ENCODE measurements at places on chromosomes 2 and 18.

DNA sequence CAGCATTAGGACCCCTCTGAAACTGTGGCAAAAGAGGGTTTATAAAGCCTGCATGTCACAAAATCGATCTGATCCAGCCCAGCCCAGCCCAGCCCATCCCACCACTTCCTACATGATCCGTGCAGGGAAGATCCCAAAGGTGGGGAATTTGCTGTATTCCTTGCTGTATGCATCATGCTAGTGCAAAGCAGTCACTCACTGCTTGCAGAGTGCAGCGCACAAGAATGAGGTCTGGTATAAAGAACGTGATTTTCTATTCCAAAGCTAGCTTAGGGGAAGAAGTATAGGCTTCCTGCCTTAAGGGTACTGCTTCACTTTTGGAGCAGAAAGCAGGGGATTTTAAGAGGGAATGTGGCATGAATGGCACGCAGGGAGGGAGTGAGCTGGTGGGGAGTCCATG lies 18.9 kb upstream of the SERPINB11 start:
- no peak for DNase-seq

DNA sequence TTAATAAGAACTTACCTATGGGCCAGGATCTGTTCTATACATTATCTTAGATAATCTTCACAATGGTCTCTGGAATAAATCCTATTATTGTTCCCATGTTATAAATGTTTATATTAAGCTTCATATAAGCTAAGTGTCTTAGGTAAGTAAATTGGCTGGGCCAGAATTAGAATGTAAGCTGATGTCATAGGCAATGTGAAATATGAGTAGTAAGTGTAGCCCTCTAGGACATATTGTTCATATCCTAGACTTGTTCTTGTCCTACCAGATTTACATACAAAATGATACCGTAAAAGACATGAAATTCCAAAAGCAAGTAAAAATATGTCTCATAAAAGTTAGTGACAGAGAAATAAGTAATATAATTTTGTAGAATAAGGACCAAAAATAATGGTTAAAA lies 89.9 kb downstream of the CDH19 start:
- no peak for DNase-seq

DNA sequence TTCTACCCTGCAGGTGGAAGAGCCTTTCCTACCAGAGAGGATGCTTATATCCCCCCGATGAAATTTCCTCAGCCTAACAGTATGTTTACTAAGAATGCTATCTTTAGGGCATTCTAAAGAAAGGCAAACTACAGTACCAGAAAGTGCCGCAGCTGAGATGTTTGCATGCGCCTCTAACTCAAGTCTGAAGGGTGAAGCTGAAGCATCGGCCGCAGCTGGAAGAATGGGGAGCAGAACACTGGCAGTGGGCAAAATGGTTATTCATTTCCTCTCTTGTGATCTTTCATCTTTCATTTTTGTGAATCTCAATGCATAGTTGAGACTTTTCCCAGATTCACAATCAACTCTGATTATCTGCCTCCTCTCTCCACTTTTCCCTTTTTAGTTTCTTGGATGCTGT lies 648.2 kb upstream of the ZEB2 start:
- no peak for DNase-seq

- no peak for DNase-seq
These were observed 113.4 kb downstream of the PIEZO2 start for GRCh38 chr18:11035814-11036495.

GRCh38 chr18:42310956-42311355 lies 355.9 kb downstream of the PIK3C3 start:
- no peak for DNase-seq

DNA sequence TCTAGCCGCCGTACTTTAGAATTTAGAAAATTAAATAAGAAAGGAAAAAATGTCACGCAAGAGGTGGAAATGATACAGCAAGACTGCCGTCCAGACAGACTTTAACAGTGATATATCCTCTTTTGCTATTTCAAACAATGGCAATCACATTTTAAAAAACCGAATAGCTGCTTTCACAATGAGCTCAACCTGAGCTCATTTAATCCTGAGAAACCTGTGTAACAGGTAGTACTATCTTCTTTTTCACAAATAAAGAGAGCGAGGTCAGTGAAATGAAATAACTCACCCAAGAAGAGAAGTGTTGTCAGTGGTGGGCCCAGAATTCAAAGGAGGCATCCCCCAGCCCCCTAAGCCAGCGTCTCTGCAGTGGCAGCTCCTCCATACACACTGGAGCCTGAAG lies 60.7 kb upstream of the DAPL1 start:
- DNase-seq: no peak

DNA sequence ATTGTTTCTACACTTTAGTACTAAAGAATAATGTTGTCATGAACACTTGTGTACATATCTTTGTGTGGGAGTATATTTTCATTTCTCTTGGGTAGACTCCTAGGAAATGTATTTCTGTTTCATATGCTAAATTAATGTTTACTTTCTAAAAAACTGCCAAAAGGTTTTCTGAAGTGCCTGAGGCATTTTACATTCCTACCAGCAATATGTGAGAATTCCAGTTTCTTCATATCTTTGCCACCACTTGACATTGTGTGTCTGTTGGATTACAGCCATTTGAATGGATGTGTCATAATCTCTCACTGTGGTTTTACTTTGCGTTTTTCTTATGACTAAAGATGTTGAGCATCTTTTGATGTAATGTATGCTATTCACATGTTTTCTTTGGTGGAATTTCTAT lies 428.2 kb upstream of the KCNH7 start:
- DNase-seq: no peak

GRCh38 chr2:79835911-79836310 lies 323.1 kb downstream of the CTNNA2 start:
- DNase-seq: no peak

DNA sequence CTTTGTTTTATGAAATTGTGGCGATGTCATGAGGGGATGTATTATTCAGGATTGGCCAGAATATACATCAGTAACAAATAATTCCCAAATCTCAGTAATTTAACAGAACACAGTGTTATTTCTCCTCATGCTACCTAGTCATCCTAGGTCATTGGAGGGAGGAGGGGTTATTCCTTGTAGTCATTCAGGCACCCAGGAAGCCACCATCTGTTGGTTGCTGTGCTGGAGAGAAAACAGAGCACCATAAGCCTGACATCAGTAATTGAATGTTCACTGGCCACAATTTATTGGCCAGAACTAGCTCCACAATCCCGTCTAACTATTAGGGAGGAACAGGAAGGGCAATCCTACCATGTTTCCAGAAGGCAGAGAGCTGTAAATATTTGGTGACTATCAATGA lies 303.5 kb upstream of the CELF4 start:
- DNase-seq: no peak

- no peak for DNase-seq
These were observed 200.8 kb upstream of the AGAP1 start for GRCh38 chr2:235293061-235293460.

GRCh38 chr2:3430740-3431490 lies 51.4 kb downstream of the TRAPPC12 start:
- DNase-seq: no peak

All from SIG-M5 (cell line).